ENCODE measurements at places on chromosomes 12 and 14.

DNA sequence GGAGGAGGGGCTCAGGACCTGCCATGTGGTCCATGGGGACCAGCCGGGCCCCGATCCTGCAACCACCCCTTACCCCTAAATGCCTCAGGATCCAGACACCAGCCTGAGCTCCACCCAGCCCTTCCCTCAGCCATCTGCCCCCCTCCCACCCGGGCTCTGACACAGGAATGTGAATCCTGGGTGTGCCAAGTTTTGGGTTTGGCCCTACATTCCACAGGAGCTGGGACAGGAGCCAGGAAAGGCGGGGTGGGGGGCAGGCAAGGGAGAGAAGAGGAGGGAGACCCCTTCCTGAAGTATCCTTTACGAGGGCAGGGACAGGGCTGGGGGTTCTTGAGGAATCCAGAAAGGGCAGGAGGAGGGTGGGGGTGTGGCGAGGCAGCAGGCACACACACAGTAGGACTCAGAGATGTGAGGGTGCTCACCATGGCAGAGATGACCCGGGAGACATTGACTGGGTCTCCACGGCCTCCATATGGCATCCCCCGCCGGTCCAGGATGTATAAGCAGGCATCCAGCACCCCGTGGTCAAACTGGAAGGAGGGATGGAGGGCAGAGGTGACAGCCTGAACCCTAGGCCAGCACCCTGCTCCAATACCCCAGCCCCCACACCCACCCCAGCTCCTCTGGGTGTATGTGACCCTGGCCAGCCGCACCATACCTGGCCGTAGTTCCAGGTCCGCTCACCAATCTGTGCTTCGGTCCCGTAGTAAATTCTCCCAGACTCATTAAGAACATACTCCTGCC, 3.5 kb downstream of the TGM1 start:
- no peaks in the 10 kb centered on the region for H3K27me3 ChIP-seq
- H3K4me3 ChIP-seq: no peak overlapping the region

DNA sequence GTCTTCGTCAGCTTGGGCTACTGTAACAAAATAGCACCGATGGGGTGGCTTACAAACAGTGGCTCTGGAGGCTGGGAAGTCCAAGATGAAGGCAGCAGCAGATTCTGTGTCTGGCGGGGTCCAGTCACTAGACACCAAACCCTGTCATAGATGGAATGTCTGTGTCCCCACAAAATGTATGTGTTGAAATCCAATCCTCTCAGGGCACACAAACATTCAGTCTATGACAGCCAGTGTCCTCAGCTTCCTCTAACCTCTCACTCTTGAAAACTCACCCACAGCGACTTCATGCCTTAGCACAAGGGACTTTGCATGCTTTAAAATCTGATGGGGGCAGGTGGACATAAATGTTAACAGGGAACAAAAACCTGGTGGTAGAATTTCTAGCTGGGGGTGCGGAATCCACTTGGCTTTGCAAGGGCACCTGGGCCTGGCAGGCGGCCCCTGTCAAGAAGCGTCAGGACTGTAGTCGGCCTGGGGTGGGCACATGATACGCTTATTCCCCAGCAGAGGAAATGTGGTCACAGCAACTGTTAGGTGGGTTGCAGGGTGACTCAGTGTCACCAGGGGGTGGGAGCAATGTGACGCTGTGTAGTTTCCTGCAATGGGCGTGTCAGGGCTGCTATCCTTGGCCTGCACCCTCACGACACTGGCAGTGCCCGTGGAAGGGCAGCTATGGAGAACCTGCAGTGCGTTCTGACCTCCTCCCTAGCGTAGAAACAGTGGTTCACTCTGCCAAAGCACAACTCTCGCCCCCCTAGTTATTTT, 17.7 kb downstream of the RIN3 start:
- H3K27ac ChIP-seq: peak overlapping the region; percentile 98
- H3K4me1 ChIP-seq: peaks cover 79% of the 10 kb centered on the region
- no peaks in the 10 kb centered on the region for H3K27me3 ChIP-seq

GRCh38 chr12:51777457-51777856, 71.1 kb downstream of the FIGNL2 start:
- H3K4me1 ChIP-seq: no peaks in the 10 kb centered on the region
- peaks cover 15% of the 10 kb centered on the region for H3K27me3 ChIP-seq
- no peak for DNase-seq
- H3K27ac ChIP-seq: no peak overlapping the region
- no peak overlapping the region for H3K4me3 ChIP-seq

- no peaks in the 10 kb centered on the region for H3K27me3 ChIP-seq
- H3K4me3 ChIP-seq: no peak overlapping the region
- no peaks in the 10 kb centered on the region for H3K4me1 ChIP-seq
- H3K36me3 ChIP-seq: no peaks in the 10 kb centered on the region
These were observed 284.0 kb downstream of the PRKD1 start for GRCh38 chr14:29643433-29644211.

DNA sequence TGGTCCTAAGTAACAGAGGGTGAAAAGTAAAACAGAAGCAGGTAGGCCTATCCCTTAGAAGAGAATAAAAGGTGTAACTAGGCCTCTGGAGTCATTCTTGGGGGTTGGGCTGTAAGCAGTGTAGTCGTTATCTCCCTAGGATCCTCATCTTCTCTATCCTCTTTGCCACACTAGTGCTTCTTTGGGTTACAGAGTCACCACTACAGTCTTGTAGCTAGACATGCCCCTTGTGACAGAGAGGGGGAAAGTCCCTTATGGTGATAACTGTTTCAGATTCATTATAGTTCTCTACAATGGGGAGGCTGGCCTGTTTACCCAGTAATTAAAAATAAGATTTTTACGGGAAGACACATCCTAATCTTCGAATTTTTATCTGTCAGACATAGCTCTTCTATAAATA, 16.4 kb upstream of the SRP54 start:
- DNase-seq: no peak
- peak overlapping the region; percentile 81 for H3K27ac ChIP-seq
- H3K36me3 ChIP-seq: peaks cover 24% of the 10 kb centered on the region
- H3K4me1 ChIP-seq: no peaks in the 10 kb centered on the region
- H3K4me3 ChIP-seq: no peak overlapping the region

GRCh38 chr12:104738331-104738730, 219.8 kb downstream of the SLC41A2 start:
- DNase-seq: no peak
- peaks cover 23% of the 10 kb centered on the region for H3K36me3 ChIP-seq
- H3K4me3 ChIP-seq: peak overlapping the region; percentile 58
- peaks cover 85% of the 10 kb centered on the region for H3K4me1 ChIP-seq
- H3K27me3 ChIP-seq: no peaks in the 10 kb centered on the region

DNA sequence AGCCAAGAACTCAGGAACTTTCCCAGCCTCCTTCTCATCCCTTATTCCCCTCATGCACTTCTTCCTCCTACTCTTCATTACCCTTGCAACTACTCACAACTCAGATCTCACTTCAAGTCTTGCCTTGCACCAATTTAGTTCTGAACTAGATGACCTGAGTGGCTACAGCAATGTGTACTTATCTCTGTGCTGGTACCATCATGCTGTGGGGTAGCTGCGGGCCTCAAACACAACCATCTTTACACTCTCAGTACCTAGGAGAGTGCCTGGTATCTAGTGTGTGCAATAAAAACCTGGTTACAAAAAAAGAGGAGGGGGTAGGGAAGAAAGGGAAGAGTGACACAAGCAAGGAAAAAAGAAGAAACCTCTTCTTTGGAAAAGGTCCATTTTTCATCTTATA, 219.0 kb downstream of the SPTSSA start:
- no peak for DNase-seq
- no peak overlapping the region for H3K27ac ChIP-seq
- no peaks in the 10 kb centered on the region for H3K4me1 ChIP-seq

GRCh38 chr12:57243521-57244311, 7.3 kb downstream of the STAC3 start:
- H3K4me1 ChIP-seq: peaks cover 54% of the 10 kb centered on the region
- peak overlapping the region; percentile 8 for H3K27ac ChIP-seq
- H3K4me3 ChIP-seq: peak overlapping the region; percentile 68
- peaks cover 56% of the 10 kb centered on the region for H3K27me3 ChIP-seq
- DNase-seq: peak; percentile 67

- peaks cover 57% of the 10 kb centered on the region for H3K4me1 ChIP-seq
- H3K36me3 ChIP-seq: peaks cover 11% of the 10 kb centered on the region
- peak overlapping the region; percentile 70 for H3K4me3 ChIP-seq
- no peaks in the 10 kb centered on the region for H3K27me3 ChIP-seq
- peak; percentile 49 for DNase-seq
These were observed 55.3 kb downstream of the RIN3 start for GRCh38 chr14:92568621-92569479.

- no peak for DNase-seq
- no peaks in the 10 kb centered on the region for H3K4me1 ChIP-seq
- H3K4me3 ChIP-seq: no peak overlapping the region
- no peaks in the 10 kb centered on the region for H3K36me3 ChIP-seq
- no peak overlapping the region for H3K27ac ChIP-seq
These were observed 124.6 kb downstream of the KICS2 start for GRCh38 chr12:64097366-64098105.

- H3K27me3 ChIP-seq: no peaks in the 10 kb centered on the region
- H3K4me1 ChIP-seq: peaks cover 6% of the 10 kb centered on the region
- no peaks in the 10 kb centered on the region for H3K36me3 ChIP-seq
- DNase-seq: peak; percentile 6
These were observed 2.3 kb downstream of the KRT5 start for GRCh38 chr12:52517888-52518287.

GRCh38 chr12:109653890-109654289, 59.7 kb upstream of the FAM222A start:
- H3K27me3 ChIP-seq: peaks cover 56% of the 10 kb centered on the region
- H3K27ac ChIP-seq: no peak overlapping the region
- H3K4me1 ChIP-seq: no peaks in the 10 kb centered on the region
- no peaks in the 10 kb centered on the region for H3K36me3 ChIP-seq
- H3K4me3 ChIP-seq: no peak overlapping the region

GRCh38 chr12:124174451-124175348, 120.2 kb upstream of the RFLNA start:
- peaks cover 46% of the 10 kb centered on the region for H3K27me3 ChIP-seq
- H3K36me3 ChIP-seq: no peaks in the 10 kb centered on the region
- no peak overlapping the region for H3K4me3 ChIP-seq

DNA sequence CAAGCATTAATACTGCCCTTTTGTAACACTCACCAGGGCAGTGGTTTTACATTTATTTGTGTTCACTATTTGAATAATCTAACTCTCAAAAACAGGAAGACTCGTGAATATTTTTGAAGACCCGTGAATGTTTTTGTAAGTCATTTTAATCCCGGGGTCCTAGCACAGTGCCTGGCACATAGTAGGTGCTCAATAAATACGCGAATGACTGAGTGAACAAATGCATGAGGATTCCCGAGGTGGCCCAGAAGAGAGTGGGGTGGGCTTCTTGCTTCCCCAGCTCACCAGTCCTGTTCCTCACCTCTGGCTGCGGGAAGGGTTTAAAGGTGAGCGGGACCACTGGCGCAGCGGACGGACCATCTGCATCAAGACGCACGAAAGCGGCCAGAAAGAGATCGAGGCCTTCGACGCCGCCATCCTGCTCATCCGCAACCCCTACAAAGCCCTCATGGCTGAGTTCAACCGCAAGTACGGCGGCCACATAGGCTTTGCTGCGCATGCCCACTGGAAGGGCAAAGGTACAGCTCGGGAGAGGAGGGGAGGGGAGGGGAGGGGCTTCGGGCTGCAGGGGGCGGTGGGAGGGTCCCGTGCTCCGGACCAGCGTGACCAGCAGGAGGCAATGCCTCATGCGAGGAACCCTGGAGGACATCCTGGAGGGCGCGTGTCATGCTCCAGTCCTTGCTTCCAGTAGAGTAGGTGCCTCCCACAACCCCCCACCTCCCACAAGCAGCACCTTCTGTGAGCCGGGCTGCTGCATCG, 98.9 kb downstream of the CMKLR1 start:
- H3K27me3 ChIP-seq: peaks cover 16% of the 10 kb centered on the region
- H3K4me3 ChIP-seq: no peak overlapping the region
- no peak for DNase-seq
- peaks cover 8% of the 10 kb centered on the region for H3K4me1 ChIP-seq
- H3K27ac ChIP-seq: no peak overlapping the region
- H3K36me3 ChIP-seq: no peaks in the 10 kb centered on the region

DNA sequence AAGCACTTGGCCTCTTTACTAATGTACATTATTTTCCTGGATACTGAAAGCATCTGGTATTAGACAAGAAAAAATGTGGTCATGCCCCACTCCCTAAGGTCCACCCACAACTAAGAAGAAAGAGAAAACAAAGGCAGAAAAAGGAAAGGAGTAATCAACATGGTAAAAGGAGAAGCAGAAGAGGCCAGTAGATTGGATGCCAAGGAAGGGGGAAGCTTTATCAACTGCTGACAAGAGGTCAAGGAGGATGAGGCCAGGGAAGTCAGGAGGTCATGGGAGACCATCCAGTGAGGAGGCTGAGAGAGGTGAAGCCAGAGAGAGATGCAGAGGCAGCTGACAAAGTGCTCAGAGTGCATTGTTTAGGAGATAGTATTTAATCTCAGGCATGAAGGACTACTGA, 383.5 kb downstream of the ZFP36L1 start:
- no peaks in the 10 kb centered on the region for H3K27me3 ChIP-seq
- peak overlapping the region; percentile 75 for H3K27ac ChIP-seq
- DNase-seq: no peak
- no peak overlapping the region for H3K4me3 ChIP-seq

DNA sequence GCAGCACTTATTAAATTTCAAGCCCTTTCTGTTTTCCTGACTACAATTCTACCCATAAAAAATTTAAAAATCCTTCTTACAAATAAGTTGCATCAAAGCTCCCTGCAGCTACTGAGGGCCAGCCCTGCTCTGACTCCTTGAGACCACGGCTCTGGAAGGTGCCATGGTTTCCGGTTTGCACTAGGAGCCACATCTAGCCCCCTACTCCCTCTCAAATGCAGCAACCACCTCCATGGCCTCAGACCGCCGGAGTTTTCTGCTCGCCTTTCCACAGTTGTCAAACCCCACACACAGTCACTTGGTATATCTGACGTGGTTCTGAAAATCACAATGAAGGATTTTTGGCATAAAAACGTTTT, 30.1 kb downstream of the P2RX4 start:
- DNase-seq: no peak
- H3K4me1 ChIP-seq: peaks cover 21% of the 10 kb centered on the region
- H3K27me3 ChIP-seq: no peaks in the 10 kb centered on the region
- H3K27ac ChIP-seq: peak overlapping the region; percentile 98

GRCh38 chr14:35573911-35574310, 39.9 kb downstream of the INSM2 start:
- no peak for DNase-seq
- H3K4me3 ChIP-seq: no peak overlapping the region
- no peaks in the 10 kb centered on the region for H3K27me3 ChIP-seq
- H3K27ac ChIP-seq: no peak overlapping the region
- H3K36me3 ChIP-seq: peaks cover 11% of the 10 kb centered on the region

GRCh38 chr14:68969278-68970033, 9.6 kb downstream of the ACTN1 start:
- peaks cover 9% of the 10 kb centered on the region for H3K36me3 ChIP-seq
- peaks cover 36% of the 10 kb centered on the region for H3K4me1 ChIP-seq
- H3K27me3 ChIP-seq: no peaks in the 10 kb centered on the region

DNA sequence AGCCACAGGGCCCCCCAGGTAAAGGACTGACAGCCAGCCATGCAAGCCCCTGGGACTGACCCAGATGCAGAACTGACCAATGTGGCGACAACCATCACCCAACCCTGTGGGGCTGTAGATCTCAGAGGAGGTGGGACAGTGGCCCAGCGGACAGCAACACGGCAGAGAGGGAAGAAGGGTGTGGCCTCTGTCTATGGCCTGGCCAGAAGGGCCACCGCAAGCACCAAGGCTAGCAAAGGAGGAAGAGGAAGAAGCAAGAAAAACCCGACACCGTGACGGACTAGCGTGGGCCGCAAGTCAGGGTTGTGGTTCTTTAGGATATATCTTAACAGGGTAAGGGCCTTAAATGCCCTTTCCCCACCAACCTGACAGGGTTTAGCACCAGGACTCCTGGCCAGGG, 71.2 kb downstream of the ITPK1 start:
- no peak for DNase-seq
- peak overlapping the region; percentile 87 for H3K27ac ChIP-seq
- H3K4me3 ChIP-seq: no peak overlapping the region
- H3K27me3 ChIP-seq: no peaks in the 10 kb centered on the region
- H3K4me1 ChIP-seq: peaks cover 66% of the 10 kb centered on the region
- H3K36me3 ChIP-seq: peaks cover 2% of the 10 kb centered on the region
